ENCODE measurements at places on chromosomes 4 and X. TPM values are rescaled to one million over a fixed set of nuclear protein-coding genes. Genes with fewer than 3 reads are reported as not detected.

The HS3ST1 gene
- 1.7 TPM for total RNA-seq

The SMR3B gene
- total RNA-seq, result not detected

GRCh38 chr4:132417220-132417619 lies 731.9 kb upstream of the PCDH10 start:
- no peaks in the 10 kb centered on the region for H3K4me1 ChIP-seq
- DNase-seq, result no peak
- H3K27me3 ChIP-seq, result no peaks in the 10 kb centered on the region

GRCh38 chr4:152045449-152045806 lies 284.6 kb upstream of the GATB start:
- peaks cover 9% of the 10 kb centered on the region for H3K4me1 ChIP-seq
- no peak overlapping the region for H3K27ac ChIP-seq
- DNase-seq, result no peak
- no peaks in the 10 kb centered on the region for H3K36me3 ChIP-seq

DNA sequence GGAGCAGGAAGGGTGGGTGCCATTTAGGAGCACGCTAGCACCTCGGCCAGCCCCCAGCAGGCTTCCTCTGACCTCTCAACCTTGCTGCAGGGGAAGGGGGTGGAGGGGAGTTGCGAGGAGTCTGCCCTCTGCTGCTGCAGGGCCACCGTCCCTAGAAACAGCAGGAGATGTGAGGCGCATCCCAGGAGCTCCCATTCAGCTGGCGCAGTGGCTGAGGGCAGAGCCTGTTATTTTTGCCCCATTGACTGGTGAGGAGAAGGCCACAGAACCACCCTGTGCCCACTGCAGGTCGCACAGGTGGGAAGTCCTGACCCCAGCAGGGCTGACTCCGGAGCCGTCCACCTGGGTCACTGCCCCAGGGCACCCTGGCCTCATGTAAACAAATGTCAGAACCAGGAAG lies 8.0 kb downstream of the PDE6B start:
- H3K4me1 ChIP-seq, result no peaks in the 10 kb centered on the region
- no peak for DNase-seq
- H3K4me3 ChIP-seq, result no peak overlapping the region
- no peaks in the 10 kb centered on the region for H3K27me3 ChIP-seq
- H3K36me3 ChIP-seq, result no peaks in the 10 kb centered on the region
- H3K27ac ChIP-seq, result no peak overlapping the region

DNA sequence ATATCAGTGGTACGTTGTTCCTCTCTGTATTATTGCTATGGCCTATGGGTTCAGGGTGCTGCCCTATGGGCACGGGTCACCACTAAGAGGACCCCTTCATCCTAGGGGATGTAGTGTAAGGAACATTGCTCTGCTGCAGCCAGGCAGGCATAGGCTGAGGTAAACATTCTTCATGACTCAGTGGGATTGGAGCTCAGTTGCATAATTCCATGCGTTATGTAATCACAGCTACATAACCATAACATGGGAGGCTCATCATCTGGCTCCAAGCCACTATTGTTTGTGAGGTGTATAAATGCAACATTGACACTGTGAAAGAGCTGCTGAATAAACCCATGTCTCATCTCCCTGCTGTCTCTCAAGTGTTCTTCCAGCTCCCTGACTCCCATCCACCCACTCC lies 375.2 kb downstream of the MAGEE1 start:
- no peak overlapping the region for H3K27ac ChIP-seq
- no peak for DNase-seq
- H3K27me3 ChIP-seq, result no peaks in the 10 kb centered on the region
- no peaks in the 10 kb centered on the region for H3K4me1 ChIP-seq
- H3K36me3 ChIP-seq, result no peaks in the 10 kb centered on the region

- no peaks in the 10 kb centered on the region for H3K4me1 ChIP-seq
- no peak overlapping the region for H3K4me3 ChIP-seq
- H3K27me3 ChIP-seq, result no peaks in the 10 kb centered on the region
- H3K36me3 ChIP-seq, result no peaks in the 10 kb centered on the region
- no peak overlapping the region for H3K27ac ChIP-seq
- DNase-seq, result no peak
Observed at GRCh38 chr4:30770812-30771211, 50.6 kb downstream of the PCDH7 start.

DNA sequence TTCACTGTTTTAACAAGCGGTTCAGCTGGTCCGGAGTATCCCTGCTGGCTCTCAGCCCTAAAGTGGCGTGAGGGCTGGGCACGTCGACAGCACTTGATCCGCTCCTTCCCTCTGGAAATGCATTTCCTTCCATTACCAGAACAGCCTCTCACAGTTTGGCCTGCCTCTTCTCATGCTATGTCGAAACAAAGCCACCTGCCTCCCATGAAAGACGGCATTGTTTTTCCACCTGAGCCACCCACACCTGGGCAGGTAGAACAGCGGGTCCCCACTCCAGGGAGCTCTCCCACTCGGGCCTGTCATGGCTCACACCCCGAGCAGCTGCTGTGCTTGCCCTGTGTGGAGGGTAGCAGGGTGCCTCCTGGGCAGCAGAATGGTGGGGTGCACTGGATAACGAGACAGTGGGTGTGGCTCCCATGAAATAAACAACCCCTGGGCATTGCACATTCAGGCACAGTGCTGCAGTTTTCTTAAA lies 86.2 kb downstream of the FHDC1 start:
- H3K36me3 ChIP-seq, result no peaks in the 10 kb centered on the region
- H3K4me1 ChIP-seq, result peaks cover 10% of the 10 kb centered on the region
- no peak for DNase-seq
- H3K4me3 ChIP-seq, result no peak overlapping the region

- no peaks in the 10 kb centered on the region for H3K36me3 ChIP-seq
- no peak overlapping the region for H3K4me3 ChIP-seq
- H3K27me3 ChIP-seq, result no peaks in the 10 kb centered on the region
- H3K4me1 ChIP-seq, result no peaks in the 10 kb centered on the region
- no peak overlapping the region for H3K27ac ChIP-seq
Observed at GRCh38 chr4:134632056-134632455, 430.5 kb upstream of the PABPC4L start.

The DCX gene
- 2.4 TPM for total RNA-seq

GRCh38 chr4:82994834-82995233 lies 15.8 kb downstream of the LIN54 start:
- no peaks in the 10 kb centered on the region for H3K36me3 ChIP-seq
- H3K4me3 ChIP-seq, result no peak overlapping the region

- no peak overlapping the region for H3K27ac ChIP-seq
- DNase-seq, result no peak
- H3K4me1 ChIP-seq, result no peaks in the 10 kb centered on the region
- H3K36me3 ChIP-seq, result no peaks in the 10 kb centered on the region
- H3K27me3 ChIP-seq, result no peaks in the 10 kb centered on the region
Observed at GRCh38 chr4:183081116-183081469, 18.0 kb upstream of the WWC2 start.

- no peak overlapping the region for H3K4me3 ChIP-seq
- DNase-seq, result no peak
- H3K27ac ChIP-seq, result no peak overlapping the region
- H3K36me3 ChIP-seq, result no peaks in the 10 kb centered on the region
- no peaks in the 10 kb centered on the region for H3K4me1 ChIP-seq
Observed at GRCh38 chr4:70768301-70768948, 46.7 kb downstream of the RUFY3 start.

The OTUD6A gene
- total RNA-seq, result 0.17 TPM

DNA sequence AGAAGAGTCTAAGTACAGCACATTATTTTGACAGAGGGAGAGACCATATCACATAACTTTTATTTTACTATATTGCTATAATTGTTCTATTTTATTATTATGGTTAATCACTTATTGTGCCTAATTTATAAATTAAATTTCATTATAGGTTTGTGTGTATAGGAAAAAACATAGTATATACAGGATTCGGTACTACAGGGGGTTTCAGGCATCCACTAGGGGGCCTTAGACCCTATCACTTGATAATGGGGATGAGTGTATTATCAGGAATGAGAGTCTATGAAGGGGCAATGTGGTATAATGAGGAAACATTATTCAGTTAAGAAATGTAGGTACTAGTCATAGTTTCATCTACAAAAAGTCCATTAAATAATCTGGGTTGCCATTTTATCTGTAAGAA lies 833.1 kb downstream of the C4orf33 start:
- H3K4me1 ChIP-seq, result no peaks in the 10 kb centered on the region
- no peaks in the 10 kb centered on the region for H3K27me3 ChIP-seq
- no peak overlapping the region for H3K4me3 ChIP-seq
- DNase-seq, result no peak
- no peak overlapping the region for H3K27ac ChIP-seq
- no peaks in the 10 kb centered on the region for H3K36me3 ChIP-seq

Measured in H1 (cell line).